Stimulated activated CD8-positive, alpha-beta memory T cell treated with anti-CD3 and anti-CD28 coated beads, Interleukin-15, amount 100 ng/mL, for 4 hours (primary cell): ENCODE measurements at places on chromosomes 11 and 22.

DNA sequence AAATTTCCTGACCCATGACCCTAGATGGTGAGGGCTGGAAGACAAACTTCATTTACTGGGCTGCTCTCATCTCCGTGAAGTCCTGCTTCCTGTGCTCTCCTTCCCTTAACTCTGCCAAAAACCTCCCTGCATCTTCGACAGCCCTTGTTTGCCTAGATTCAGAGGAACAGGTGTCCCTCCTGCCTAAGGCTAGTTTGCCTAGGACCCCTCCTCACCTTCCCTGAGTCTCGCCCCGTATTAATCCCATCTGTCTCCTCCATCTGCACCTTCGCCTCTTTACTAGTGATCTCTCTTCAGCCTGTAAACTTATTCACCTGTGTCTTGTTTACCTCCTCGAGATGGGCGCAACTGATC is 33.1 kb downstream of the EIF3F start:
- DNase-seq: no peak

- DNase-seq: no peak
Measured at GRCh38 chr22:36743591-36744412, 32.1 kb downstream of the IFT27 start.

DNA sequence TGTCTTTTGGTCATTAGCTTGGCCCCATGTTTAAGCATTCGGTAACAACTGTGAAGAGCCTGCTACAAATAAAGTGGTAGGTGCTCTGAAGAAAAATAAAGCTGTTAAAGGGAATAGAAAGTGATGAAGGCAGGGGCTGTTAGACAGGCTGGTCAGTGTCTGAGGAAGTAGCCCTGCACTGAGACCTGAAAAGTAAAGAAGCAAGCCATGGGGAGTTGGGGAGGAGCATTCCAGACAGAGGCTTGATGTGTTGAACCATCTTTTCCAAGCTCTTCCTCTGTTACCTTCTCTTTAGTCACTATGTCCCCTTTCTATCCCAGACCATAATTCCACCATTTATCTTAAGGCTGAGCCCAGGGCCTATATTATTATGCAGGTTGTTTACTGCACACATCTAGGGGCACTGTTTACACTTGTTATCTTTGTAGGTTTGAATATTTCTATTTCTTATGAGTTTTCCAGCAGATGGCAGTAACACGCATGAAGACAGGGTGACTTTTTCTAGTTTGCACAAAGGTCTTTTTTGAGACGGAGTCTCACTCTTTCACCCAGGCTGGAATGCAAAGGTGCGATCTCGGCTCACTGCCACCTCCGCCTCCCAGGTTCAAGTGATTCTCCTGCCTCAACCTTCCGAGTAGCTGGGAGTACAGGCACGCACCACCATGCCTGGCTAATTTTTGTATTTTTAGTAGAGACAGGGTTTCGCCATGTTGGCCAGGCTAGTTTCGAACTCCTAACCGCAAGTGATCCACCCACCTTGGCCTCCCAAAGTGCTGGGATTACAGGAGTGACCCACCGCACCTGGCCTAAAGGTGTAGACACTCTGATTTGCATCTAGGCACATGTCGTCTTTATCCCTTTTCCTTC is 23.0 kb downstream of the ZFTA start:
- no peak for DNase-seq

- no peak for DNase-seq
Measured at GRCh38 chr22:41305646-41306045, 4.3 kb downstream of the ZC3H7B start.

DNA sequence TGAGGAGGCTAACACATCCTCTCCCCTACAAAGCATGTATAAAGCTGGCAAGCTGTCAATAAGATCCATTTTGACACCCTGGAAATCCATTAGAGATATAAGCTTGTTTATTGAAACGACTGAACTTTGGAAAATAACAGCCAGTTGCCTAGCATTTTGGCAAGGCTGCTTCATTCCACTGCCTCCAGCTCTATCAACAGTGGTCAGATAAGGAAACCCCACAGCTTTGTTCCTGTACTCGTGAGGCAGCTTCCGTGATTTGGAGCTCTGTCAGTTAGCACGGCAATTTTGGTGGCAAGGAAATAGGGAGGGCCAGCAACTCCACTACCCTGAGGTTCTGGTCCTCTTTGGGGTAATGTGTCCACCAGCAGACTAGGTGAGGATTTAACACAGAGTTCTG is 2.0 kb upstream of the OR51S1 start:
- no peak for DNase-seq

DNA sequence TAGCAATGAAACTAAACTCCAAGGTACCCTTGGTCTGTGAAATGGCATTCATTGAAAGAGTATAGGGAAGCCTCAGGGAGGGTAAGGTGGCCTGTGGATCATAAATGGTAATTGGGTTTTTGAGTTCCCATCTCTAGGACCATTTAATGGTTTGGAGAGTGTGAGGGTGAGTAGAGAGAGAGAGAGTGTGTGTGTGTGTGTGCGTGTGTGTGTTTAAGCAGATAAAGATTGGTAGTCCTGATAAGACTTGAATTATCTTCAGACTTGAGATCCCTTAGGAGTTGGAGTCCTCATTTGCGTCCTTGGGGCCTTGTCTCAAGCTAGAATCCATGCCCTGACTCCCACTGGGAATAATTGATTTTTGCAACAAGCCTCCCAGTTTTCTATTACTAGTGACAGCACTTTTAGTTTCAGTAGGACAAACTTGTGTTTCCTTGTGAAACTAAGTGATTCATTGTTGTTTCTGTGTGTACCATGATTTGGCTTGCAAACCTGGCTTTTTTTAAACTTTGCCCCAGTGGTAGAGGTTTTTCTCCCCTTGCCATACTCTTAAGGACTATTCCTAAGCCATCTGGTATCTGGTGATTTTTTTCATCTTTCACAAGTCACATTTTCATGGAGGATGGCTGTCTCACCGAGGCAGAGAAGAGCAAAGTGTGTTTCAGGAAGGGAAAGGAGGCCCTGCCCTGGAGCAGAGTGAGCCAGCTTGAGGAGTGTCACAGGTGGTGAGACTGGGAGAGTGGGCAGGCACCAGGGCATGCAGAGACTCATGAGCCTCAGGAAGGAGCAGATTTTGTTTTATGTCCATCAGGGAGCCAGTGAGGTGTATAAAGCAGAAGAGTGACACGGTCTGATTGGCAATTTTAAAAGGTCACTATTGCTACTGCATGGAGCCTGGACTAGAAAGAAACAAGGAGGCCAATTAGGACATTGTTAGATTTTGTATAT is 26.7 kb downstream of the ALKBH3 start:
- no peak for DNase-seq

DNA sequence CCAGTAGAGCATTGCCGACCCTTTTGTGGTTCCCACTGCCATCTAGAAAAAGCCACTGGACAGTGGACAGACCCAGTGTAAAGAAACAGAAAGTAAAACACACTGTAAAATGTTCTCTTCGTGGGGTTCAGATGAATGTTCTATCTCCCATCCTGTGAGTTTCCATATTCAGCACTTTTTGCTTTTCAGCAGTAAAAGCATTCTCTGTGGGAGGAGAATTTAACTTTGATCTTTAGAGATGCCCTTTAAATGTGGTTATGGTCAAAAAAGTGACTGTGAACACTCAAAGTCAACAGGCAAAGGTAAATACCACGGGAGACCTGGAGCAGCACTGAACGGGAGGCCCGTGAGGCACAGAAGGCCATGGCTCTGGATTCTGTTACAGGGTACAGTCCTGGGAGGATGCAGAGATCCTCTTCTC is 53.9 kb downstream of the FLI1 start:
- no peak for DNase-seq

DNA sequence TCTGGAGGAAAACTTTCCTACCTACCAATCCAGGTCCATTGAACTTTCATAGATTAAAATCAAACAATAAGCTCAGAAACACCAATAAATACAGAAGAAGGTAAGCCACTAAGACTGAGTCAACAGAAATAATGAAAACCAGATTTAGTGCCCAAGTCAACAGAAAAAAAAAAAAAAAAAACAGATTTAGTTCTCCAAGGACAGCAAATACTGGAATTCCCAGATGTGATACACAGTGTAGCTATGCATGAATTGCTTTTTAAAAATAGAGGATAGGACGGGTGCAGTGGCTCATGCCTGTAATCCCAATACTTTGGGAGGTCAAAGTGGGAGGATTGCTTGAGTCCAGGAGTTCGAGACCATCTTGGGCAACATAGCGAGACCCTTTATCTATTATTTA is 15.7 kb downstream of the DMC1 start:
- DNase-seq: no peak

DNA sequence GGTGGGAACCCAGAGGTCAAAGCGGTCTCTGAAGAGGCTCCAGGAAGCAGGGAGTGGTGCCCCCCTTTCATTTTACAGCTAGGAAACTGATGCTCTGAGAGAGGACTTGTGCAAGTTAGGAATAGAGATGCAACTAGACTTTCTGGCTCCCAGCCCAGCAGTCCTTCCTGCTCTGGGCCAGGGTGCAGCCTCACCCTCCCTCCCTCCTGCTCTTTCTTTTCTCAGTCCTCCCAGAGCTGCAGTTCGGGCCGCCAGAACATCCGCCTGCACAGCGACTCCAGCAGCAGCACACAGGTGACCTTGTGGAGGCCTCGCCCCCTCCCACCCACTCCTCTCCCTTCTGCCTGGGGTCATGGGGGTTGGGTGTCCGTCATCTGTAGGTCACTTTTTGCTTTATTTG is 51.5 kb downstream of the LHFPL7 start:
- DNase-seq: no peak

- no peak for DNase-seq
Measured at GRCh38 chr11:60887556-60887955, 18.8 kb downstream of the PRPF19 start.

DNA sequence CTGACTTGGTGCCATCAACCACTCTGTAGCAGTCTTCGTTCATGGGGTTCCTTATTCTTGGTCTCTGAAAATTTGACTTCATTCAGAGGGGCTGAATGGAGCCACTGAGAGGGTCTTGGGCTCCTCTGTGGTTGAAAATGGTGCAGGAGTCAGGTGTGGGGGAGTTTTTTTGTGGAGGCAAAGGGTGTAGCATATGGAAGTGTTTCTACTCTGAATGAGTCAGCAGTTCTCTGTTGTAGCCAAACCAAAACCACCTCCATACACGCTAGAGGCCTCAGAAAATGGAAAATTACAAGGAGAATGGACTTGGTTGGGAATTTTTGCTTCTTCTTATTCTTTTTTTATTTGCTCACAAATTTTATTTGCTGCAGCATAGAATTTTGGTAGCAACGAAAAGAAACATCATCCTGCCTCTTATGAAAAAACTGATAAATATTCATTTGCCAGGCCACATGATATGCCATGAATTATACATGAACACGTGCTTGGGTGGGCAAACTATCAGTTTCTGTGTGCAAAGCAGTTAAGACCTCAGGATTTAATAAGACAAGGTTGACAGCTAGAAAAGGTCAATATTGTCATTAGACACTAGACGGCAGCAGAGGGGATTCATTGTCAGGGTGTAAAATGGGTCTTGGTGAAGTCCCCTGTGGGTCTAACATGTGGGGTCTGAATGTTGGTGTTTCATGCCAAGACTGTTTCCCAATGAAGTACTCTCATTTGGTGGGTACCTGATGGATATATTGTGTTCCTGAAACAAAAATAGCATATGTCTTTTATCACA is 111.7 kb downstream of the MYO18B start:
- no peak for DNase-seq
